ENCODE measurements at places on chromosomes 11 and 22.

DNA sequence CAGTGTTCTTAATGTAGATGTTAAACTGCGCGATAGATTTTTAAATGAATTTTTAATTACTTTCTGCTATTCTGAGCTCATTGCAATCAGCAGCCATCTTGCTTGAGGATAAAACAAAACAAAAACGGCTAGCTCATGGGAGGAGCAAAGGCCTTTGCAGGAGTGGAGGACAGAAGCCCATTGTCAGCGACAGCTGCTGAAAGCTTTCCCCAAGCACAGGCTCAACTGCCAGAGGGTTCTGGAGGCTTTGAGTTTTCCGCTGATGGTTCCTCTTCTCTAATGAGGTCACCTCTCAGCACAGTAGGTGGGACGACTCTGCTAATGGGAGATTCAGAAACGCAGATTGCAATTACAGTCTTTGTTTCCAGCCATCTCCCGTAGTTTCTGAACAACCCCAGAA, 167.1 kb upstream of the TTC12 start:
- DNase-seq = no peak

DNA sequence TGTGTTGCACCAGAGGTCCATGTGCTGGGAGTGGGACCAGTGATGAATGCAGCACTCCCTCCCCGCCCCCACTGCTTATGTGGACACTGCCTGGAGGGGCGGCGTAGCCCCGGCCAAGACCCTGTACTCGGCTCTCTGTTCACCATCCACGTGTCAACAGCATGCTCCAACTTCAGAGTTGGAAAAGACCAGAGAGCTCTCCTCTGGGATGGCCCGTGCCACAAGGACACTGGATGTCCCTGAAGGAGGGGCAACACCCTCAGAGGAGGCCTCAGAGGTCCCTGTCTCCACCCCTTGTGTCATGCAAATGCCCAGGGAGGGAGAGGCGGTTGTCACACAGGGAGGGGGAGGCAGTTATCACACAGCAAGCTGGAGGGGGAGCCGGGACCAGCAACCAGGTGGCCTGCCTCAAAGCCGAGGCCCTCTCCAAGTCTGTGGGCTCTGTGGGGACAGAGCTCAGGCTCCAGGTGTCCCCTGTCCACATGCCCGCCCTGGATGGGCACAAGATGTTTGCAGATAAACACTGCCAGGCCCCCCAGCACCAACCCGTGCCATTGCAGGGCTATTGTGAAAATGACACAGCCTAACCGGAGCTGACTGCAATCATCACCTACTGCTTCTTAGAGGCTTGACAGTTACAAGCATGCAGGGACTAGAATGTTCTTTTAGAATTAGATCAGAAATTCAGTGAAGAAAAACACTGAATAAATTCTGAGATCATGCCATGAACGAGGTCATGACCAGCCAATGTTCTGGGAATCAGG, 121.1 kb downstream of the PHF21B start:
- no peak for DNase-seq

- DNase-seq = no peak
Measured at GRCh38 chr11:25771605-25772004, 560.3 kb upstream of the ANO3 start.

DNA sequence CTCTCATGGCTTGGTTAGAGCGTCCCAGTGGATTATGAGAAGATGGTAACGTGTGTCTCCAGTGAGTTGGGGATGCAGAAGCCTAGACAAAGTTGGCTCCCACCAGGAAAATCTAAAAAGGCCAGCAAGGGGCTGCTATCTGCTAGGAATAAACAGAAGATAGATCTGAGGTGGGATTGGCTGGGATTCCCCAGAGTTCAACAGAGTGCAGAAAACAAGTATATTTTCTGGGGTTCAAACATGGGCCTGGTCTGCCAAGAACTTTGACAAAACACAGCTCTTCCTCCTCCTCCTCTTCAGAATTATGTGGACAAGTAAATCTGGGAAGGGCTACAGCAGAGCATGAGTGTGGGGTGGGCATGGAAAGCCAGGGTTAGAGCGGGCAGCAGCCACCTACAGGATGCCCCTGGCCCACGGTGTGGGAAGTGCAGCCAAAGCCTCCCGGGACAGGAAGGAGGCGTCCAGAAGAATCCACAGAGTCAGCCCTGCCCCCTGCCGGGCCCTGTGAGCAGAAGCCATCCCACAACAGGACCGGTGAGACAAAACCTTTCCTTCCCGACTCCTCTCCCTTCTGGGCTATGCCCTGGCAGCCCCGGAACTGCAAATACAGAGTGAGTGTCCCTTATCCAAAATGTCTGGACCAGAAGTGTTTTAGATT, 67.1 kb downstream of the CD82 start:
- no peak for DNase-seq

DNA sequence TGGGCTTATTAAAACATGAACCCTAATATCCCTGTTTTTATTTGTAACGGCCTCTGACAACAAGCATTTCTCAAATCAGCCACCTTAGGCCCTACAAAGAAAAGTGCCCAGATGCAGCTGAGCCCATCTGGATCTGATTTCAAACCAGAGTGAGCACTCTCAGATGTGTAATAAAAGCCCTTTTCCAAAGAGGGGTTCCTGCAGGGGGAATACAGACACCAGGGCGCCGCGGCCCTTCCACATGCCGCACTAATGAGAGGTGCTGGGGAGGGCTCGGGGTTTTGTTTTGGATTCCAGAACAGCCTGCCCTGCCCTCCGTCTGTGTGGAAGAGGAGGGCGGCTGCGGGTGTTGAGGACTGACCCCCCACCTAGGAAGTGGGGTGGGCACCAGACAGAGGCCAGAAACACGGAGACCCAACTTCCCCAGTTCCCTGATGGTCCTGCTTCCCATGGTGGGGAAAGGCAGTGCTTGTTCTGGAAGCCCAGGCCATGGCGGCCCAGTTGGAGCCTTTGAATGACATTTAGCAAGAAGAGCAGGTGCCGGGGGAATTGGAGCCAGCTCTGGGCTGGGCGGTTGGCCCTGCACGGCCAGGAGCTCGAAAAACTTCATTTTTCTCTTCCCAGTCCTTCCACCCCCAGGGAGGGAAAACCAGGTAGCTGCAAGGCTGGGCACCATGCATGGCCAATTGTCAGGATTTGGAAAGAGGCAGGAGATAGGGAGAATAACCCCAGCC, 63.7 kb downstream of the MACROD1 start:
- DNase-seq = no peak

DNA sequence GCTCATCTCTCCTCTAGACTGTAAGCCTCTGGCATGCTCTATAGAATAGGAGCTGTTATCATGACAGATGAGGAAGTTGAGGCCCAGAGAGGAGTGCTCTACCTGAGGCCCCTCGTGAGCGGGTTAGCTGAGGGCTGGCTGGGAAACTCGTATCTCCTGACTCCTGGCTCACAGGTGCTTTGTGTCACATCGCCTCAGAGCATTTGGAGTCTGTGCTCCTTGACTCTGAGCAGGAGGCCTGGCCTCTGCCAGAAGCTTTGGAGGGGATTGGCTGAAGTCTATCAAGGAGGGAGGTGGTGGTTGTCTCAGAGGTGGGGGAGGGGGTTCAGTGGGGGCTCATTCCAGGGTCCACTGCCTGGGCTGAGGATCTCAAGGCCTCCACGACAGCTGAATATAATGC, 7.4 kb downstream of the KCNC1 start:
- no peak for DNase-seq

DNA sequence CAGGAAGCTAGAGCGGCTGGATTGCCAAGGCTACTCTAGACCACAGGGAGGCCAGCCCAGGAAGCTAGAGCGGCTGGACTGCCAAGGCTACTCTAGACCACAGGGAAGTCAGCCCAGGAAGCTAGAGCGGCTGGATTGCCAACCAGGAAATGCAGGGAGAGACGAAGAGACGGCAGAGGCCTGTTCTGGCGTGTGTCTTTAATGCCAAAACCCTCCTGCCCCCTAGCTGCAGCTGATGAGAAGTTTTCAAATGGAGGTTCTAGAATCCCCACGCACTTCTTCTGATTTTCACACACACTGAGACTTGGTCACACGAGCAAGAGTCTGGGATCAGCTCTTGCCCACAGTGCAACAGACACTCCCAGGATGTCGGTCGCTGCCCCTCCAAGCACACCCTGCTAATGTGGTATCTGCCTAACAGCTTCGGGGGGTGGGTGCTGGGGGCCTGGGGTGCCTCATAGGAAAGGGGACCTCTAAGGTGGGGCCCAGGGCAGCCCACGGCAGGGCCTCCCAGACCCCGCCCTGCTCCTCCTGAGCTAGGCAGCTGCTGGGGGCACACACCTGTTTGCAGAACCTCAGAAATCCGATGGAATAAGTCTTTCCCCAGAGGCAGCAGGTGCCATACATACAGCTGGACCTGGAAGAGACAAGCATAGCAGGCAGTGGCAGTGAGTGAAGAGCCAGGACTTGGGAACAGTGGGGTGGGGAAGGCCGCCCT, 28.5 kb downstream of the MAFF start:
- peak; percentile 52 for DNase-seq

GRCh38 chr11:119254239-119254638, 48.1 kb downstream of the CBL start:
- DNase-seq = no peak

- no peak for DNase-seq
Measured at GRCh38 chr11:32098142-32098903, 7.4 kb downstream of the RCN1 start.

Data from NCI-H1694 treated with DMSO at 0.1 percent for 48 hours (cell line).